K562 (cell line): ENCODE measurements at places on chromosomes 1 and 21. TPM values are rescaled to one million over a fixed set of nuclear protein-coding genes. Genes with fewer than 3 reads are reported as not detected.

The PRELP gene
- not detected in 2 replicates for polyA plus RNA-seq

The OR2L2 gene
- not detected in 2 replicates for polyA plus RNA-seq

The COL6A2 gene
- 0.29 and 0.47 TPM in 2 replicates for polyA plus RNA-seq

The CFHR1 gene
- not detected in 2 replicates for polyA plus RNA-seq

The HPDL gene
- not detected in 2 replicates for polyA plus RNA-seq

The TUFT1 gene
- polyA plus RNA-seq: 1.7 TPM in 2 replicates

The TTC22 gene
- polyA plus RNA-seq: 0.23 TPM in 1 of 2 replicates, not detected in the other

The SLC35F3 gene
- polyA plus RNA-seq: 0.26 TPM in 1 of 2 replicates, not detected in the other

The CHRM3 gene
- polyA plus RNA-seq: 0.05 TPM in 1 of 2 replicates, not detected in the other

The ZNF593 gene
- 313 and 334 TPM in 2 replicates for polyA plus RNA-seq

The DCDC2B gene
- not detected in 2 replicates for polyA plus RNA-seq

The SNX27 gene
- 7.6 and 8.3 TPM in 2 replicates for polyA plus RNA-seq

The PLA2G2F gene
- not detected in 2 replicates for polyA plus RNA-seq

The OLFML3 gene
- not detected in 2 replicates for polyA plus RNA-seq

The TNNT2 gene
- not detected in 2 replicates for polyA plus RNA-seq

The PHGDH gene
- polyA plus RNA-seq: 71.5 and 84.2 TPM in 2 replicates

The POU3F1 gene
- polyA plus RNA-seq: not detected in 2 replicates

The CCDC181 gene
- polyA plus RNA-seq: not detected in 2 replicates

The FLG2 gene
- polyA plus RNA-seq: not detected in 2 replicates

The LAMC1 gene
- 0.21 TPM in 1 of 2 replicates, not detected in the other for polyA plus RNA-seq

The TMOD4 gene
- 0.12 and 1.5 TPM in 2 replicates for polyA plus RNA-seq

The SEMA6C gene
- 2.7 and 3.3 TPM in 2 replicates for polyA plus RNA-seq

The YOD1 gene
- polyA plus RNA-seq: 27.9 and 28.7 TPM in 2 replicates

The LPAR3 gene
- not detected in 2 replicates for polyA plus RNA-seq
